ENCODE measurements at places on chromosomes 5 and 9.

GRCh38 chr9:438961-439768 is 224.5 kb downstream of the DOCK8 start:
- DNase-seq, result no peak

- no peak for DNase-seq
Measured at GRCh38 chr9:37292896-37293295, 129.6 kb upstream of the GRHPR start.

GRCh38 chr5:102996011-102996575 is 123.8 kb downstream of the GIN1 start:
- DNase-seq, result no peak

GRCh38 chr5:19630876-19631275 is 357.1 kb downstream of the CDH18 start:
- DNase-seq, result no peak

DNA sequence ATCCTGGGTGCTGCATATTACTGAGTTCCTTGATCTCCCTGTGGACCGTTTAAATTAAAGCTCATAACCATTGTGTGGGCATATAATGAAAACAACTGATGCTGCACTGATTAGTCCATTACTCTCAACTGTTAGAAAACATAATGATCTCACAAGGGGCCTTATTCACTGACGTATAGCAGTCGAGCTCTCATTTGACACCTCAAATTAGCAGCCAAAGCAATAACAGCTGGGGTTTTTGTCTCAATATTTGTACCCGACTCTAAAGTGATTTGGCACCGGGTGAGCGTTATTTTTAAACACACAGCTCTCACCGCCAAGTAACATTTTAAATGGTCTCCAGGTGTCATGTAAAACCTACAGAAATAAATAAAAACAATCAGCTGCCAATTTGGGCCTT is 252.2 kb upstream of the PANK3 start:
- DNase-seq, result no peak

- DNase-seq, result no peak
Measured at GRCh38 chr9:13431692-13432091, 152.2 kb upstream of the MPDZ start.

GRCh38 chr5:74934949-74935751 is 69.0 kb upstream of the FAM169A start:
- DNase-seq, result peak; percentile 15

- peak; percentile 36 for DNase-seq
Measured at GRCh38 chr9:33011831-33012230, 10.4 kb upstream of the APTX start.

- DNase-seq, result no peak
Measured at GRCh38 chr5:137398154-137398553, 101.0 kb downstream of the SPOCK1 start.

DNA sequence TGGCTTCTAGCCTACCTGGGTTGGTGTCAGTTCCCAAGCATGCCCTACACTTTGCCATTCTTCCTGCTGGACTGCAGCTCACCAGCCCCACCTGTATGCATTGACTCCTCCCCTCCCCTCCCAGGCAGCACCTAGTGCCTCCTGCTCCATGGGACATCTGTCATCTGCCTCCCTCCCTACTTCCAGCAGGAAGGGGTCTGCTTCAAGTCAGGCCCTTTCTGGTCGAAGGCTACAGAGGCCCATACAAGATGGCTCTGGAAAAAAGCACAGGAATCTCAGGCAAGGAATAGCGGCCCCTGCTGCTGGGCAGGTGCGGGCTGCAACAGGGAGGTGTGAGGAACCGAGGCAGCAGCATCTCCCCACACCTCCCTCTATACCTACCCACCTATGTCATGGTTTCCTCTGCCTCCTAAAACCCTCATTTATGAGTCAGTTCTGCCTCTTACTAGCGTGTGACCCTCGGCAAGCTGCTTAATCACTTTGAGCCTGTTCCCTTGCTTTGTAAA is 19.7 kb downstream of the WWC1 start:
- no peak for DNase-seq

GRCh38 chr9:13532407-13532806 is 252.9 kb upstream of the MPDZ start:
- DNase-seq, result no peak

GRCh38 chr5:172599204-172599567 is 41.9 kb upstream of the NEURL1B start:
- DNase-seq, result no peak

DNA sequence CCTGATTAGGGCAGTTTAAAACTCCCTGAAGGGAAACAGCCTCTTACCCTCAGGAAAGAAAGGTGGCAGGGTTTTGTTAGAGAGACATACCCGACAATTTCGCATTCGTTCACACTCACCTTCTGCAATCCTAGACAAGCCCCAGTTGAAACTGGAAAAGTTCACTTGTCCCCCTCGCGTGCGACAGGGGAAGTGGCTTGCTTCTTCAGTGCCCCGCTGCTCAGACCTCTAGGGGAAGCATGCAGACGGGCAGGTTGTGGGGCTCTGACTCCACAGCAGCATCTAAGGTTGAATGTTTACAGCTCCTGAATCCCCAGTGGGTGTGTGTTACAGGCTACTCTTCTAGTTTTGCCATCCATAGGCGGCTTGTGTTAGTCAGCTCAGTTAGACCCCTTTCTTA is 575.7 kb upstream of the ACO1 start:
- no peak for DNase-seq

GRCh38 chr9:87518702-87519335 is 21.2 kb downstream of the DAPK1 start:
- DNase-seq, result peak; percentile 86

DNA sequence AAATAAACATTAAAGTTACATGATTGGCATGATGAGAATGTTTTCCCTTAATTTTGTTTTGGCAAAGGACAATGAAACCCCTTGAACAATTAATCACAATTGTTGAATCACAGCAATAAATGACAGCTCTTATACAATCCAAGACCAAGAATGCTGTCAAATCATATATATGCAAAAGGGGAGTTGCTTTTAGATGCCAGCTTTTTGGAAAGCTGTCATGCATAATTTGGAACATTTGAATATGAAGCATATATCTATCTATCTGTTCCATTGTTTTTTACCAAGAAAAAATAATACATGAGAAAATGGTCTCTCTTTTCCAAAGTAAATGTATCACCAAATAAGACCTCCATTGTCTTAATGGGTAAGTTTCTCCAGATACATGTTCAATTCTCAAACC is 44.5 kb downstream of the SPOCK1 start:
- no peak for DNase-seq

DNA sequence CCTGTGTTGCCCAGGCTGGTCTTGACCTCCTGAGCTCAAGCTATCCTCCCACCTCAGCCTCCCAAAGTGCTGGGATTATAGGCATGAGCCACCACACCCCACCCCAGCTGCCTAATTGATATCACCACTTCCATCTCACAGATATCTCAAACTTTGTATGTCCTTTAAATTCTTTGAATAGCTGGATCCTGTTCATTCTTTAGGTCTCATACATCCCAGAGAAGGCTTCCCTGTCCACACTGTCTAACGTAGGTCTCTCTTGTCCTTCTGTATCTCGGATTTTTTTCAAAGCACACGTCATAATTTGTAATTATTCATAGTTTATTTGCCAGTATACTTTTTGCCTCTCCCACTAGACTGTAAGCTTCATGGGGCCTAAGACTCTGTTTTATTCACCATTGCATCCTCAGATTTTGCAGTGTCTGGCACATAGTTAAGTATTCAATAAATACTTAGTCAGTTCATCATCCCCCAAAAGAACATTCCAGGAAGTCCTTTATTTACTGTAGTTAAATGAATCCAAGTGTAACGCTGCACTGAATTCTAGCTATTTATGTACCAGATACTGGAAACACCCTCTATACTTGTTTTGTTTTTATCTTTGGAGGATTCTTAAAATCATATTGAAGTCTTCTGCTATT is 10.5 kb downstream of the ARSK start:
- no peak for DNase-seq

DNA sequence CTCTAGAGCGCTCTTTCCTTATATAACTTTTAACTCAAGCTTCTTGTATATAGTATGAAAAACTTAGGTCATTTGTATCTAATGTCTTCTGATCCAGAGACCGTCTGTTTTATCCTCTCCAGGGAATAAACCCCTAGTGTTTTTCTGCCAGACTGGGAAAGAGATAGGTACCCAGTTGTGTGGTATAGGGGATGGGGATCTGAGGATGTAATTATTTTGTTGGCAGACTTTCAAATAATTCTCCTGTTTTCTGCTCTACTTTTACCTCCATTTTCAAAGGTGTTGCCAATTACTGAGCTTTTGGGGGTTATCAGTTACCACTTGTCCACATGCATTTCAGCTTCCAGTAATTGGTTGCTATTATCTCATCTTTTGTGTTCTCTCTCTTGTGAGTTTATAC is 17.9 kb downstream of the CCDC171 start:
- DNase-seq, result no peak

GRCh38 chr9:89234205-89235067 is 55.8 kb upstream of the SHC3 start:
- DNase-seq, result no peak

DNA sequence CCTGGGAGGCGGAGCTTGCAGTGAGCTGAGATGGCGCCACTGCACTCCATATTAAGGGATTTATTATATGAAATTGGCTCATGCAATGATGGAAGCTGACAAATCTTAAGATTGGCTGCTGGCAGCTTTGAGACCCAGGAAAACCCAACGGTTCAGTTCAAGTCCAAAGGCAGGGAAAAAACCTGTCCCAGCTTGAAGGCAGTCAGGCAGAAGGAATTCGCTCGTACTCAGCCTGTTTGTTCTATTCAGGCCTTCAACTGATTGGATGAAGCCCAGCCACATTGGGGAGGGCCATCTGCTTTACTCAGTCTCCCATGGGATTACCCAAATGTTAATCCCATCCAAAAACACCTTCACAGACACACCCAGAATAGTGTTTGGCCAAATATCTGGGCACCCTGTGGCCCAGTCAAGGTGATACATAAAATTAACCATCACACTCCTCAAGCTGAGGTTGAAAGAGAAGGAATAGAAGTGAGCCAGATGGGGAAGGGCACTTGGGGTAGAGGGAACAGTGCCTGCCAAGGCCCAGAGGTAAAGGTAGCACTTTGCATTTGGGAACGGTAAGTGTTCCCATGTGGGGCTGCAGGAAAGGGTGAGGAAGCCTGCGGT is 8.5 kb upstream of the ORM1 start:
- no peak for DNase-seq

DNA sequence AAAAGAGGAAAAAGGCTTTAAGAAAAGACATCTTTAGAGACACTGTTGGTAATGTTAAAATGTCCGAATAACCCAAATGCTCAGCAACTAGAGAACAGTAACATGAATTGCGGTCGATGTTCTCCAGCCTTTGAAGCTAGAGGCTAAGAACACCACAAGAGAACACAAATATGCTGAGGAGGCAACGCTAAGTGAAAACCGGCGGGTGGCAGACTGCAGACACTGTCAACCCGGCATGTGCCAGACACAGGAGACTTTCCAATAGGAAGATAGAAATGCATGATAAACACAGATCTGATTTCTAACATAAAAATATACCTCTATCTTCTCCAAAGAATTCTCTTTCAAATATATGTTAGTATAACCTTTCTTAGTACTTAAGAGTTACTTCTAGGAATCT is 18.4 kb upstream of the DDX41 start:
- DNase-seq, result no peak

DNA sequence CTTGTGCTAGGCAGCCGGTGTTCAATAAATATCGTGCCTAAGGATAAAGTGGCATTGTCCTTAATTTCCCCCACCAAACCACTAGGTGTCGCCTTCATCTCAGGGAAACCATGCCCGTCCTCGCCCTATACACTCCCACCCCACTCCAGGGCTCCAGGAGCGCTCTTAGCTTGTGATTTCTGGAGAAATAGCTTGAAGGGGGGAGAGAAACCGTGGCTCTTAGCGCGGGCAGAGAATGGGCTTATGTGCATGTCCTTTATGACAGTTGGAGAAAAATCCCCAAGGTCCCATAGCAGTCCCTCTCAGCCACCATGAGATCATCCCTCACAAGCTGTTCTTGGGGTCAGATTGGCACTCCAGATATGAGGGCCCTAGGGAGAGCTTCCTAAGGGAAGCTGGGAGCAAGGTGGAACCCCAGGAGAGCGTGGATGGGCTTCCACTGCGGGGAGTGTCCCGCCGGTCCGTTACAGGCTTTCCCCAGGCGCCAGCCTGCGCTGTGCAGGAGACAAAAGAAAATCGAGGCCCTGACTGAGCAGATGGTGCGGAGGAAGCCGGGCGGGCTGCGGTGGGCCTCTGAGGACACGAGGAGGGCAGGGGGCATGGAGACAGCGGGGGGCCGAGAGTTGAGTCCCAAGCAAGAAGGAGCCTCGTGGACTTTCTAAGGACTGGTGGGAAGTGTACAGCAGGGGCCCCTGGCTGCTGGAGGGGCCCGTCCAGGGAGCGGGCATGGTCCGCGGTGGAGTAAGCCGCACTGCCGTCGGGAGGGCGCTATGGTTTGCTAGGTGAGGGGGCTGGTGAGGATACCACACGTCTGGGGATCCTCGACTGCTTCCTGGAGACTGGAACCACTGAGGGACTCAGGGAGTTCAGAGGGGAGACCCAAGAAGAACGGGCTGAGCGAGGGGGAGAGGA is 750 bp upstream of the NPR2 start:
- peak; percentile 66 for DNase-seq

DNA sequence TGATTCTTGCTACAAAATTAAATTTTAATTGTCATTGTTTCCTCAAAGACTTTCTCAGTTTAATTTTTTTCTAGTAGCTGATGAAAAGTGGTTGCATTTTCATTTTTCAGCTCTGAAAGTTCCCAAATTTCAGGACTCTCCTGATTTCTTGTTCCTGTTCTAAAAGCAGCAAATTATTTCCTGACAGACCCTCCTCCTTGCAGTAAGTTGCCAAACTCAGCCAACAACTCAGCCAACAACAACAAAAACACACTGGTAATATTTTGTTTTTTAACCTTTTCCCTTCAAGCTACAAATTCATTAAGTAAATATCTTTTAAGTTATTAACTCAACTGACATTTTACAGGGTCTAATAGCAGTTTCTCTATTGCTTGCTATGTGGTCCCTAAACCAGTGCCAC is 487.8 kb upstream of the NUDT12 start:
- no peak for DNase-seq

DNA sequence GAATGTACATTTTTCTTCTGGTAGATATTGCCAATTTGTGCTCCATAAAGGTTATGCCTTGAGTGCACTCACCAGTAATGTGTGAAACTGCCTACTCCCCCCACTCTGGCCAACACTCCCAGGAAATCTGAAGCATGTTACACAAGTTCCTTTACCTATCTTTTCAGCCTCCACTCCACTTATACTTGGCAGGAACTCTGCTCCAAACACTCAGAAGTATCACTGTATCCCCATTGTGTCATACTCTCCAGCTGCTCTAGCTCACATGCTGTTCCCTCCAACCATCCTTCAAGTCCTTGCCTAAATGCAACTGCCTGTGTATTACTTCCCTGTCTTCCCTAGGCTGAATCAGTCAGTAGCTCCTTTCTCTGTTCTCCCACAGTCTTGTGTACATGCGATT is 28.3 kb downstream of the POU4F3 start:
- DNase-seq, result no peak
